ENCODE measurements at places on chromosomes 13 and 19.

GRCh38 chr13:107847406-107847805 is 367.9 kb downstream of the LIG4 start:
- no peak for DNase-seq
- H3K36me3 ChIP-seq: no peaks in the 10 kb centered on the region
- H3K27me3 ChIP-seq: no peaks in the 10 kb centered on the region
- no peak overlapping the region for H3K27ac ChIP-seq
- no peak overlapping the region for H3K4me3 ChIP-seq

- no peaks in the 10 kb centered on the region for H3K27me3 ChIP-seq
- no peaks in the 10 kb centered on the region for H3K36me3 ChIP-seq
- no peak for DNase-seq
Observed at GRCh38 chr19:48064509-48064908, 20.6 kb upstream of the CABP5 start.

- H3K4me3 ChIP-seq: no peak overlapping the region
- no peak for DNase-seq
- H3K27me3 ChIP-seq: no peaks in the 10 kb centered on the region
- H3K27ac ChIP-seq: no peak overlapping the region
Observed at GRCh38 chr13:35894636-35895035, 236.5 kb downstream of the DCLK1 start.

- no peaks in the 10 kb centered on the region for H3K36me3 ChIP-seq
- DNase-seq: no peak
- no peak overlapping the region for H3K27ac ChIP-seq
- no peaks in the 10 kb centered on the region for H3K27me3 ChIP-seq
Observed at GRCh38 chr13:22027566-22027965, 356.7 kb downstream of the FGF9 start.

- peak overlapping the region; percentile 63 for H3K27ac ChIP-seq
- H3K4me1 ChIP-seq: peaks cover 75% of the 10 kb centered on the region
- no peak for DNase-seq
- H3K27me3 ChIP-seq: no peaks in the 10 kb centered on the region
Observed at GRCh38 chr13:98171900-98172589, 5.0 kb downstream of the RNF113B start.

- no peaks in the 10 kb centered on the region for H3K27me3 ChIP-seq
- no peak overlapping the region for H3K27ac ChIP-seq
- no peaks in the 10 kb centered on the region for H3K36me3 ChIP-seq
- no peak overlapping the region for H3K4me3 ChIP-seq
- DNase-seq: no peak
Observed at GRCh38 chr13:110985541-110985940, 70.7 kb upstream of the ANKRD10 start.

DNA sequence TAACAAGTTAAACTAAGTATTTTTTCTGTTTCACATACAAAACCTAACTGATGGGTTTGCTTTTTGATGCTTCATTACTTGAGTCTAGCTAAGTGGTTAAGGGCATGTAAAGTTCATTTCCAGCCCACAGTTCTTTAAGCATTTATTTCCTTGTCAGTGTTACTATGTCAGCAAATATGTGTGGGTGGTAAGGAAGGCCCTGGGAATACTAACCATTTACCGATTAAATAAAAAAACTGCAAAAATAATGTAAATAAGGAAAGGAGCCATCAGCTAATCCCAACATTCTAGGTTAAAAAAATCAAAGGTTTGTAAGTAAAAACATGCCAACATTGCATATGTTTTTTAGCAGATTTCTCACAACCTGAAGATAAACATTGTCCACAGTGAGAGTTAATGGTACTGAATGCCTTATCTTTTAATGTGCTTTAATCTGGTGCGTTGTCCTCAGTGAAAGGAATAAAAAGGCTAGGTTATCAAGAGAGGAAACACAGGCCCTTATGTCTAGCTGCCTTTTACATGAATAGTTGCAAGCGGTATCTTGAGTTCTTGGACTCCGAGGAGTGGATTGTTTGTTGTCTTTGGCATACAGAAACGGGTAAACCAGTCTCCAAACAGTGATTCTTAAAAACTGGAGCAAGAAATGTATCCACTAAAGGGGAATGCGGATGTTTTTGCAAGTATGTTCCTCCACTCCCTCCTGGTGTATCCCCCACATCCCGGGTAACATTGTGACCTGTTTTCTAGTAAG is 949.6 kb upstream of the SLC10A2 start:
- H3K4me3 ChIP-seq: no peak overlapping the region
- H3K4me1 ChIP-seq: no peaks in the 10 kb centered on the region
- no peaks in the 10 kb centered on the region for H3K36me3 ChIP-seq
- H3K27me3 ChIP-seq: no peaks in the 10 kb centered on the region
- DNase-seq: no peak
- no peak overlapping the region for H3K27ac ChIP-seq

DNA sequence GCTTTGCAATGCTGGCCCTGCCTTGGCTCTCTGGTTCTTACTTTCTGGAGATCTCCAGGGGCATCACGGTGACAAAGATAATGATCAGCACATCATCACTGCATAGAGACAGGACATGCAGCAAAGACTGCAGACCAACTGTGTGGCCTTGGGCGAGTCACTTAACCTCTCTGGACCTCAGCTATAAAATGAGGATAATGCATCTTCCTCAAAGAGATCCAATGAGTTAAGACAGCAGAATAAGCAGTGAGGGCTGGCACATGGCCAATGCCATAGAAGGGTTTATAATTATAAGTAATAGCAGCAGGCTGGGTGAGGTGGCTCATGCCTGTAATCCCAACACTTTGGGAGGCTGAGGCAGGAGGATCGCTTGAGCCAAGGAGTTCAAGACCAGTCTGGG is 2.4 kb downstream of the MAG start:
- no peak for DNase-seq
- H3K27ac ChIP-seq: no peak overlapping the region
- no peaks in the 10 kb centered on the region for H3K36me3 ChIP-seq
- H3K4me1 ChIP-seq: peaks cover 61% of the 10 kb centered on the region
- H3K27me3 ChIP-seq: peaks cover 41% of the 10 kb centered on the region
- no peak overlapping the region for H3K4me3 ChIP-seq

DNA sequence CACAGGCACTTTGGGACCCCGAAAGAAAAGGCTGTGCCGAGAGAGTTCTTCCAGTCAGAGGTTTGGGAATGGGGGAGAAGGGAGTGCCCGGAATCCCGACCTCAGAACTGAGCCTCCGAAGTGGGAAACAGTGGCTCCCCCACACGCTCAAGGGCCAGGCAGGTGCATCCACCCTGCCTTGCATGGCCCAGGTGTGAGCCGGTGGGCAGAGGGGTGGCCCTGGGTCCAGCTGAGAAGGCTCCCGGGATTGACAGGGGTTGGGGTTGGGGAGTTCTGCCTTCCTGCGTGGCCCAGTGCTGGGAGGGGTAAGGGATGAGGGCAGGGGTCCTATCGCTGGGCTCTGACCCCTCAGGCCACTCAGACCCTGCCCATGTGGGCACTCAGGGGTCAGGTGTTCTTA is 163.5 kb upstream of the TUBA3C start:
- no peaks in the 10 kb centered on the region for H3K4me1 ChIP-seq
- peaks cover 5% of the 10 kb centered on the region for H3K27me3 ChIP-seq
- DNase-seq: no peak
- no peak overlapping the region for H3K27ac ChIP-seq
- no peaks in the 10 kb centered on the region for H3K36me3 ChIP-seq
- no peak overlapping the region for H3K4me3 ChIP-seq

- no peaks in the 10 kb centered on the region for H3K36me3 ChIP-seq
- no peak for DNase-seq
- no peak overlapping the region for H3K27ac ChIP-seq
- no peaks in the 10 kb centered on the region for H3K4me1 ChIP-seq
Observed at GRCh38 chr19:30911491-30911890, 437.7 kb downstream of the TSHZ3 start.

Measured in HepG2 (cell line).